NCI-H1105 treated with DMSO at 0.1 percent for 48 hours (cell line): ENCODE measurements at places on chromosomes 1 and 21.

DNA sequence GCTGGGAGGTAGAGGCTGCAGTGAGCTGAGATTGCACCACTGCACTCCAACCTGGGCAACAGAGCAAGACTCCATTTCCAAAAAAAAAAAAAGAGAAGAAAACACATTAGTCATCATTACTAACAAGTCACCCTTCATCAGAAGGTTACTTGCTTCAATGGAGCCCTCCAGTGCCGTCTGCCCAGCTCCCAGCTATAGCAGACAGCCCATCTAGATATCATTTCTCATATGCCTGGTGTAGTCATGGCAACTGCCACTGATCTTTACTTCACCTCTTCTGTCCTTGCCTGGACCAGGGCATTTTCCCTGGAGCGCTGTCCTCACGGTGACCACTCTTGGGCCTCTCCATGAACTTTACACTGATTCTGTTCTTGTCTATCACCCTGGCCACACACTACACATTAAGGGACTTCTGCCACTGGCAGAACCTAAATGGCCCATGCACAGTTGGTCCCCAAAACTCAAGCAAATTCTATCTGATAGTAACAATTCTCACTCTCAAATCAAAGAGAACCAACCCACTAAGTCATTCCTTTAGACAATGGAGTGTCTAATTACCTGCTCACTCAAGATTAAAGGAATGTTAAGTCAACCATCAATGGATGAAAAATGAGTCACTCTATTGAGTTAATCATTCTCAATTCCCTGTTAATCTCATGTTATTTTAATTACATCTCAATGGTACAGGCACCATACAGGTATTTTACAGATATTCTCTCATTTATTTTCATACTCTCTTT, 12.9 kb downstream of the GPA33 start:
- DNase-seq: no peak

- no peak for DNase-seq
These were observed 44.7 kb upstream of the POFUT2 start for GRCh38 chr21:45332415-45332814.

DNA sequence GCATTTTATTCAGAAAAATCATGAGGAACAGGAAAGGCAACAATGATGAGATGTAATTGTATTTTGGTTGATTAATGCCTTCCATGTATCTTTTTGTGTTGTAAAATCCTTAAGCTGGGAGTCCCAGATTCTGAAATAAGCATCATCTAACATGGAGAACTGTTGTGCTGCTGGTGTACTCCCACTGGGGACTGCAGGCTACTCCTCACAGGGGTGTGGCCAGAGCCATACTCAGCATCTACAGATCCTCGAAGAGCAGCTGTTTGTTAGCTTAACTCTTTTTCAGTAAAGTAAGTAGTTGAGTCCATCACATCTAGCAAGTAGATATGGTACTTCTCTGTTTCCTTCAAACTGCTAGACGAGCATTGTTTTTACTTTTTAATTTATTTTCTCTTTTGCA, 358.0 kb downstream of the BRINP3 start:
- DNase-seq: no peak

- no peak for DNase-seq
These were observed 9.4 kb downstream of the IL23R start for GRCh38 chr1:67175530-67176087.

DNA sequence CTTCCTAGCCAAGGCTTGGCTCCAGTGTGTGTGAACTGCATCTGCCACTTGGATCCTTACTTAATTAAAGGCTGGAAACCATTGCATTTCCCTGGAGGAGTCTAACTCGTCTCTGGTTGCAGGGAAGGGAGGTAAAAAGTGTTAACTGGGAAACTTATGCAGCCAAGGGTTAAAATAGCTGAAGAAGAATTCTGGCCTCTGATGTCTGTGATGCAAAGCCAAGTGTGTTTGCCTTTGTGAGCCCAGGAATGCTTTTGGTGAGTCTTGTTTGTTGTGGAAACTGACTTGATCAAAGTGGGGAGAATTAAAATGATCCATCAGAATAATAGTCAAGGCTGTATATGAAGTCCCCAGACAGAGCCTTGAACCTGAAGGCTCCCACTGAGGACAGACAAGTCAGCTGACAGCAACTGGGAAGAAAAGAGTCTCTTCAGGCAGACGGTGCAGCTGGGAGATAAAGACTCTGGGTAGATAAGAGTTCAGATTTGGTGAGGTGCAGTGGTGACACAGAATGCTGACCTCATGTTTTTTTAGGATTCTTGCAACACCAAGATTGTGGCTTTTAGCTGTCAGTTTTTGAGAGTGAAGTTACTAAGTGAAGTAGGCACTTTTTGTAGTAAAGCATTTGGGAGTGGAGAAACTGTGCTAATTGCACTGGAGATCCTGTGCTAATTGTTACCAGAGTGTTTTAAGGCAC, 59.5 kb upstream of the WLS start:
- DNase-seq: peak; percentile 22

GRCh38 chr21:45852886-45853400, 128.6 kb upstream of the COL6A1 start:
- no peak for DNase-seq

DNA sequence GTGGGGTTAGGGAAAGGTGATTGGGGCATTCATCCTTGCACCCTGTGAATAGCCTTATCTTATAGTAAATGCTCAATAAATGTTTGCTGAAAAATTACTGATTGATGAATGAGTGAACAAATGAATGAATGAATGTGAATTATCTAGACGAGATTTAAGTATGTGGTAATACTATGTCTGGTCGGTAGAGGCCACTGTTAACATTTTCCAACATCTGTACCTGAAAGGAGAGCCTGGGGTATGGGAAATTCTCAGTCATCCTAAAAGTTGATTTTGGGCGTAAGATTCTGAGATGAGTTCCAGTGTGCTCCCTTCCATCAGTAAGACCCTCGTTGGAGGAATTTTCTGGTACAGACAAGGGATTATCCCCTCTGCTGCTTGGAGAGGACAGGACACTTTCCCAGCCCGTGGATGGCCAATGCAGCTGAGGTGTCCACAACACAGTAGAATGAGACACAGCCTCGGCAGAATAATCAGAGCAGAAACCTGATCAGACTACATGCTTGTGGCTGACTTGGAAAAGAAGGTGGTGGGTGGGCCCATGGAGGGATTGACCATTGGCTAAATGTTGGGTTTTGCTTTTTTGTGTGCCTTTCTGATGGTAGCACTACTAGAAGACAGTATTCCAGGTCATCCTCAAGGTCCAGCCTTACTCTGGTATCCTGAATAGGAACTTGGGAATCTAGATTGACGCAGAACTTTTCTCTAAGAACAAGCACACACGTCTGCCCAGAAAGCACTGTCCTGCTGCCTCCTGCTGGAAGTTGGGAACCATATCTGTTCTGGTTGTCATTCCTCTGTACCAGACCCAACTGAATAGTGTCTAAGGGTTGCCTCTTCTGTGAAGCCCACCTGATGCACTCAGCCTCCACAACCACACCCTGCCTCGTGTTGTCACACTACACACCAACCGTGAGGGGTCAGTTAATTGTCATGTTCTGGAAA, 262.0 kb downstream of the TNR start:
- DNase-seq: peak; percentile 41

- no peak for DNase-seq
These were observed 27.6 kb upstream of the PKP1 start for GRCh38 chr1:201255479-201256362.

DNA sequence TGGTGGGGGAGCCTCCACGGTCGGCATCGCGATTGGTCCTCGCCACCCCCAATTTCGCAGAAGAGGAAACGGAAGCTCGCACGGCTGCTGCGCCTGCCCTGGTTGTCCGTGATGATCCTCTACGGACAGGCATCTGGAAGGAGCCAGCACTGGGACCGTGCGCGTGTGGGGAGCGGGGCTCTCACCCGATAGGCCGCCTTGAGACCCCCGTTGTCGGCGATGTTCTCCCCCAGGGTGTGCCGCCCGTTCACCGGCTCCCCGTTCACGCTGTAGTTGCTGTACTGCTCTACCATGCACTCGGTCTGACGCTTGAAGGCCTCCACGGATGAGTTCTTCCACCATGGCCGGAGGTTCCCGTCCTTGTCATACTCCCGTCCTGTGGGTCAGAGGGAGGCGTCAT, 48.4 kb upstream of the EIF4G3 start:
- DNase-seq: no peak

DNA sequence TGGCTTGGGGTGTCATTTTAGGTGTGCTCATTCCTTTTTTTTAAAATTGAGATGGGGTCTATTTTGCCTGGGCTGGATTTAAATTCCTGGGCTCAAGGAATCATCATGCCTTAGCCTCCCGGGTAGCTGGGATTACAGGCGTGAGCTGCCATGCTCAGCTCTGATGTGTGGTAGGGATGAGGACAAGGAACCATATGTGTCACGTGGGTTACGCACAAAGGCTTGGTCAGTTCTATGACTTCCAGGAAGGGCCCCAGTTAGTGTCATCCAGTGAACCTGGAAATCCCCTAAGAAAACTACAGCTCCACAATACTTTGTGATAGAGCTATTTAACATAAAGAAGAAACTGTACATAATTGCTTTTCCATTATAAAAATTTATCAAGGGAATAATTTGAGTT, 6.7 kb upstream of the METTL25B start:
- no peak for DNase-seq

GRCh38 chr1:82400521-82400920, 599.8 kb downstream of the ADGRL2 start:
- DNase-seq: no peak

GRCh38 chr1:53567851-53568250, 108.7 kb downstream of the DMRTB1 start:
- DNase-seq: no peak

DNA sequence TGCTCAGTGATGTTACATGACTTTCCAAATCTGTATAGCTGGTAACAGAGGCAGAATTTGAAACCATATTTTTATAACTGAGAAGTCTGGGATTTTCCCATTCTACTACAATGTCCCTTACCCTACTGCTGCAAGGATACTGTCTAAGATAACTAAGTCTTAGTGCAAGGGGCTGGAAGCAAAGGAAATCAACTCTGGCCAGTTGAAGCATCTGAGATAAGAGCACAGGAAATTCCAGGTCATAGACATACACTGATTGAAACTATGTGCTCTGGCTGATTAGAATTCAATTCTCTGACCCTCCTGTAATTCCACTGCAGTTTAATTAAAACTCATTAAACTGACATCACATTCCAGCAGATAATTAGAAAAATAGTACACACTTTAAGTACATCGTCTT, 267.7 kb upstream of the C1orf87 start:
- DNase-seq: no peak

- no peak for DNase-seq
These were observed 331.6 kb upstream of the ADAMTS5 start for GRCh38 chr21:27298465-27298864.

- no peak for DNase-seq
These were observed 130.8 kb downstream of the HMCN1 start for GRCh38 chr1:185864889-185865517.

DNA sequence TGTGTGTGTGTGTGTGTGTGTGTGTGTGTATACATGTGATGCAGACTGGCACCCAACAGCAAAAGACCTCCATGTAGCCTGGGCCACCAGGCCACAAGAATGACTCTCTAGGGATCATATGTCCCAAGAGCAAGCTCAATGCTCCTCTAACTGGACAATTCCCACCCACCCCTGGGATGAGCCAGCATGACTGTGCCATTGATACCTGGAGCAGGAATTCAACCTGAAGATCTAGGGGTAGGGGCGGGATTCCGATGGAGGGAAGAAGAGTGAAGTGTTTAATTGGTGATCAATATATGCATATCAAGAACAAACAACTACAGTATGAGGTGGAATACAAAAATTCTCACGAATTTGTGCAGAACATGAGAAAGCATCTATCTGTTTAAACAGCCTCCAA, 136.2 kb downstream of the PSMG1 start:
- DNase-seq: no peak

DNA sequence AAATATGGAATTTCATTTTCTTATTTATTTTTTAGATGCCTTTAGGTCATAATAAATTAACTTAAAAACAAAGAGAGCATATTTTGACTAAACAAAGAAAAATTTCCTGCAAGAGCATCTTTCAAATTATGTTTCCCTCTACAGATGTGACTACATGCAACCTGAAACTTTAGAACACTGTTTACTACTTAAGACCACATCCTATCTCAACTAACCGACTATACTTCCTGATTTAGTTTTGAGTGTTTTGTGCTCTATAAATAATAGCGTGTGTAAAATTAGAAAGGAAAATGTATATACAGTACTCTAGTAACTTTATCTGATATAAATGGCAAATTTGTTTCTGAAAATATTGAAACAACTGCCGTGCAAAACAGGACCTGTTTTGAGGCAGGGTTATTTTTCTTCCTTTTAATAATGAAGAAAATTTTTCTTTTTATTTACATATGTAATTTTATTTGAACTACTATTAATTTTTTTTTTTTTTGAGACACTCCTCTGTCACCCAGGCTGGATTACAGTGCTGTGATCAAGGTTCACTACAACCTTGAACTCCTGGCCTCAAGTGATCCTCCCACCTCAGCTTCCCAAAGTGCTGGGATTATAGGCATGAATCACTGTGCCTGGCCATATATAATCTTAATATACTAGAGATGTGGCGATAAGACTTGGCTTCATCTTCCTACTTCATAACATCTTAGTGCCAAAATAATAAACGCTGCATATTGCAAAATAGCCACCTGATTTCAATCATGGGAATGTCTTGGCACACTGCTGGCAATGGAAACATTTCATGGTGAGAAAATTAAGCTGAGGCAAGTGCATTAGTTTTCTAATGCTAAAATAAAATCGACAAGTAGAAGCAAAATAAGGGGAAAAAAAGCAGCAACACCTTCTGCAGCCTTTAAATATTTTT, 12.3 kb downstream of the ZRANB2 start:
- DNase-seq: no peak

DNA sequence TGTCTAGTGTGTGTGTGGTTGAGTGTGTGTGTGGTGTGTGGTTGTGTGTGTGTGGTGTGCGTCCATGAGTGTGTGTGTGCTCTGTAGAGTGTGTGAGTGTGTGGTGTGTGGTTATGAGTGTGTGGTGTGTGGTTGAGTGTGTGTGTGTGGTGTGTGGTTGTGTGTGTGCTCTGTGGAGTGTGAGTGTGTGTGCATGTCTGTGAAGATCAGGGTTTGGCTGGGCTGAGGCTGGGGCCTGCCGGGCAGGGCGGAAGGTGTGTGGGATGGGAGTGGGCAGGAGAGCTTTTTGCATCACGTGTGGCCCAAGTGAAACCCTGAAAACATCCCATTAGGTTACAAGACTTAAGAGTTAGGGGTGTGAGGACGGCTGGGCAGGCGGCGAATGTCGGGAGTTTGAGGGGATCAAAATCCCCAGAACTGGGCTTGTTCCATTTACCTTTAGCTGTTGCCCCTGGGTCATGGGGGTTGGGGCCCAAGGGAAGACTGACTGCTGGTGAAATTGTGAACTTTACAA, 2.9 kb upstream of the FCMR start:
- no peak for DNase-seq

- no peak for DNase-seq
These were observed 621.9 kb downstream of the LRRIQ3 start for GRCh38 chr1:73576083-73576482.

DNA sequence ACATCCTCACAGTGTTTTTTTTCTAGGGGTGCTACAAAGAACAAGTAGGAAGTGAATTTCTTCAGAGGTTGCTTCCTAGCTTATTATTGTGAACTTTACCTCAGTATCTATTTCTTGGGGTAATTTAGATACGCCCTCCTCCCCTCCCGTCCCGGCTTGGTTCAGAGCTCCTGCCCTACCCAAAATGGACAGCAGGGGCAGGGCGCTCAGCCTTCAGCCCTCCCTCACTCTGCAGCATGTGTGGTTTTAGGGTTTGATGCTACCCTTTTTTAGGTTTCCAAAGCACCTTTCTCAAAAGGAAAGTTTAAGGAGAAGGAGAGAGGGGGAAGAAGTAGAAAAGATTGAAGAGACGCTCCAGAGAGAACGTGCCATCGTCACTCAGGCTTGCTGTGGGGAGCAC, 16.9 kb upstream of the POGK start:
- no peak for DNase-seq
